ENCODE measurements at places on chromosomes 13 and 19.

DNA sequence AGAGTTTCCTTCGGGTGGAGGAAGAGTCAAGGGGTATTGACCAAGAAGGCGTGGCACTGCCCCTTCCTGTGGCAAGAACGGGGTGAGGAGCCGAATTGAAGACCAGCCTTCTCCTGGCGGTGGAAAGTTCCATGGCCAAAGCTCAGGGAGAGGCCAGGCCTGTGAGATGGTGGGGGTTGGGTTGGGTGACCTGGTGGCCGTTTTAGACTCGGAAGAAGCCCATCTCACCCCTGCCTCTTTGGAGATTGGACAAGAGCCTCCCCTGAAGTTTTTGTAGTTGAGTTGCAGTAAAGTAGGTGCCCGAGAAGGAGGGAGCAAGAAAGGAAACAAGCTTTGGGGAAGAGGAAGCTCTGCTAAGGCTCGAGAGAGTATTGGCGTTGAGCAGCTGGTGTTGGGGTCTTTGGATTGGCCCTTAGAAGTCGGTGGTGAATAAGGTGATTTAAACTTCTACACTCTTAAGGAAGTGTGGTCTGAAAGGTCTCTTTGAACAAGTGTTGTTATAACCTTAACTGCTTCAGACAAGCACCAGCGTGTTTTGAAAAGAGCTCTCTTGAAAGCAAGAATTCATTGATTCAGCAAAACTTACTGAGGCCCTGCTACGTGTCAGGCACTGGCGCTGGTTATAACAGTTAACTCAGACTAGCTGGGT lies 964 bp downstream of the SPINT2 start:
- DNase-seq: peak; percentile 35

GRCh38 chr13:48165063-48165462 lies 67.9 kb upstream of the ITM2B start:
- DNase-seq: no peak

DNA sequence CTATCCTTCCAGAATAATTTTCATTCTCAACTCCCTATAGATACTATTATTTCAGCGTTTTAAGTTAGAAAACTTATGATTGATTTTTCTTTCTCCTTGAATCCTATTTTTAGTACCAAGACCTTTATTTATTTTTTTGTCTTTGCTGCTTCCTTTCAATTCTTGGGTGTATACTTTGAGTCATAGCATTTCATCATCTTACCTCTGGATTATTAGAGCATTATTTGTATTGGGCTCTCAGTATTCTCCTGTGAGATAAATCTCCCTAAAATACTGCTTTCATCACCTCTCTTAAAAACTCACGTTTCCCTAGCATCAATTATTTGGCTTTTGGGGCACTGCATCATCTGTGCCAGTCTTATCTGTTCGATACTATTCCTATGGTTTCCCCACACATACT lies 222.8 kb downstream of the POSTN start:
- DNase-seq: no peak

DNA sequence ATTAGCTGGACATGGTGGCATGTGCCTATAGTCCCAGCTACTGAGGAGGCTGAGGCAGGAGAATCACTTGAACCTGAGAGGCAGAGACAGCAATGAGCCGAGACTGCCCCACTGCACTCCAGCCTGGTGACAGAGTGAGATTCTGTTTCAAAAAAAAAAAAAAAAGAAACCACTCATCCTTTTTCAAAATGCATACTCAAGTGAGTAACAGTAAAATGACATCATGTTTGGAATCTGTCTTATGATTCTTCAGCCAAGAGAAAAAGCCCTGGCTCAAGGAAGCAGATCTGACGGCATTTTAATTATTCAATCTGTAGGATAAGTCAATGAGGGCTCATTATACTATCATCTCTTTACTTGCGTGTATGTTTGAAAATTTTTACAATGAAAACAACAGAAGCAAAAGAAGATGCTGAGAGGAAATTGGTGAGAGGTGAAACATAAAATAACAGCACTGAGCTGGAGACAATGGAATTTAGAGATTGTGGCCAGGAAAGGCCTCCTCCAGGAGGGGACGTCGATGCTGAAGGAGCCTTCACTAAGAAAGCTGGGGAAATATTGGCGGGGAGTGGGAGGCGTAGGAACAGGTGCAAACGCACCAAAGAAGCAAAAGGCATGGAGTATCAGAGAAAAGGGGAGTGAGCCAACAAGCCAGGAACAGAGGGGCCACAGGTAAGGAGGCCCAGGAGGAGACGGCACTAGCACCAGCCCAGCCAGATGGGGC lies 12.9 kb upstream of the CCNE1 start:
- no peak for DNase-seq

GRCh38 chr13:83183439-83184149 lies 698.7 kb downstream of the SLITRK1 start:
- no peak for DNase-seq

DNA sequence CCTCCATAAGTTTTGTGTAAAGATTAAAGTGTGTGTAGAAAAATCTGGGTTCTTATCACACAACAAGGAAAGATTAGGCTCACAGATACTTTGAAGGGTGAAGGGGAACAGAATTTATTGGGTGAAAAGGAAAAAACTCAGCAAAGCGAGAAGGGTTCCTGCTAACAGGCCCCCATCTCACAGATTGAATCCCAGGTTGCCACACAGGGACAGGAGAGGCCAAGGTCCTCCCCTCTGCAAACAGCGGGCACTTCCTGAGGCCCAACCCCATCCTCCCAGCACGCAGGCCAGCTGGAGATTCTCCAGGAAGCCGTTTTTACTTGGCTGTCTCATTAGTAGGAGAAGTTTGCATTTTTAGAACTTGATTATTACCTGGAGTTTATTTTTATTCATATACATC lies 15.2 kb upstream of the ERCC5 start:
- no peak for DNase-seq

GRCh38 chr13:58950911-58951310 lies 1212.8 kb downstream of the DIAPH3 start:
- no peak for DNase-seq

DNA sequence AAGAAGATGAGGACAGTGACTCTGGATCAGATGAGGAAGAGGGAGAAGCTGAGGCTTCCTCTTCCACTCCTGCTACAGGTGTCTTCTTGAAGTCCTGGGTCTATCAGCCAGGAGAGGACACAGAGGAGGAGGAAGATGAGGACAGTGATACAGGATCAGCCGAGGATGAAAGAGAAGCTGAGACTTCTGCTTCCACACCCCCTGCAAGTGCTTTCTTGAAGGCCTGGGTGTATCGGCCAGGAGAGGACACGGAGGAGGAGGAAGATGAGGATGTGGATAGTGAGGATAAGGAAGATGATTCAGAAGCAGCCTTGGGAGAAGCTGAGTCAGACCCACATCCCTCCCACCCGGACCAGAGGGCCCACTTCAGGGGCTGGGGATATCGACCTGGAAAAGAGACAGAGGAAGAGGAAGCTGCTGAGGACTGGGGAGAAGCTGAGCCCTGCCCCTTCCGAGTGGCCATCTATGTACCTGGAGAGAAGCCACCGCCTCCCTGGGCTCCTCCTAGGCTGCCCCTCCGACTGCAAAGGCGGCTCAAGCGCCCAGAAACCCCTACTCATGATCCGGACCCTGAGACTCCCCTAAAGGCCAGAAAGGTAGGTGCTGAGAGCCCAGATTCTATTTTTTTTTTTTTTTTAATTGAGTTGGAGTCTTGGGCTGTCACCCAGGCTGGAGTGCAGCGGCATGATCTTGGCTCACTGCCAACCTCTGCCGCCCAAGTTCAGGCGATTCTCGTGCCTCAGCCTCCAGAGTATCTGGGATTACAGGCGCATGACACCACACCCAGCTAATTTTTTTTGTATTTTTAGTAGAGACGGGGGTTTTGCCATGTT lies 2.3 kb downstream of the PPP1R15A start:
- no peak for DNase-seq

- DNase-seq: no peak
These were observed 15.5 kb upstream of the SPACA4 start for GRCh38 chr19:48591021-48591420.

DNA sequence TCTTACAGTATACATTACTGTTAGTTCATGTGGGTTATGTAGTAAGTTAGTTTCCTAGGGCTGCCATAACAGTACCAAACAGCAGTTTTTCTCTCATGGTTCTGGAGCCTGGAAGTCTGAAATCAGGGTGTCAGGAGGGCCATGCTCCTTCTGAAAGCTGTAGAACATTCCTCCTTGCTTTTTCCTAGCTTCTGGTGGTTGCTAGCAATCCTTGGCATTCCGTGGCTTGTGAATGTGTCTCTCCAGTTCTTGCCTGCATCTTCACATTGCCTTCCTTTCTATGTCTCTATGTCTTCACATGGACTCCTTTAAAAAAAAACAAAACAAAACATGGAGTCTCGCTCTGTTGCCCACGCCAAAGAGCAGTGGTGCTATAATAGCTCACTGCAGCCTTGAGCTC lies 95.4 kb downstream of the WDFY2 start:
- DNase-seq: no peak

- DNase-seq: no peak
These were observed 932 bp downstream of the FAM83E start for GRCh38 chr19:48613852-48614435.

GRCh38 chr19:45130888-45131615 lies 29.7 kb downstream of the NKPD1 start:
- peak; percentile 99 for DNase-seq

- no peak for DNase-seq
These were observed 1.5 kb downstream of the TTC9B start for GRCh38 chr19:40216777-40217026.

DNA sequence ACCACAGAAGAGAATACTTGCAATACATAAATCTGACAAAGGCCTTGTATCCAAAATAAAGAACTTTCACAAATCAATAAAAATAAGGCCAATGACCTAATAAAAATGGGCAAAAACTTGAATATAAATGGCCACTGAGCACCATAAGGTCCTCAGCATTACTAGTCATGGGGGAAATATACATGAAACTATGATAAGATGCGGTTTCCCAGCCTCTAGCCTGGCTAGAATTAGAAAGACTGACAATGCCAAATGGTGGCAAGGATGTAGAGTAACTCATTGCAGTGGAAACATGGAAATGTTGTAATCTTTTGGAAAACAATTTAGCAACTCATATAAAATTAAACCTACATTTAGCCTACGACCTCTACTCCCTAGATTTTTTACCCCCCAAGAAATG lies 227.1 kb downstream of the GGACT start:
- no peak for DNase-seq

- DNase-seq: no peak
These were observed 66.9 kb downstream of the MICU2 start for GRCh38 chr13:21537105-21537504.

DNA sequence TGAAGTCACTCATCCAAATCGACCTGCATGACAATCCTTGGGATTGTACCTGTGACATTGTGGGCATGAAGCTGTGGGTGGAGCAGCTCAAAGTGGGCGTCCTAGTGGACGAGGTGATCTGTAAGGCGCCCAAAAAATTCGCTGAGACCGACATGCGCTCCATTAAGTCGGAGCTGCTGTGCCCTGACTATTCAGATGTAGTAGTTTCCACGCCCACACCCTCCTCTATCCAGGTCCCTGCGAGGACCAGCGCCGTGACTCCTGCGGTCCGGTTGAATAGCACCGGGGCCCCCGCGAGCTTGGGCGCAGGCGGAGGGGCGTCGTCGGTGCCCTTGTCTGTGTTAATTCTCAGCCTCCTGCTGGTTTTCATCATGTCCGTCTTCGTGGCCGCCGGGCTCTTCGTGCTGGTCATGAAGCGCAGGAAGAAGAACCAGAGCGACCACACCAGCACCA lies 5.9 kb downstream of the SLITRK5 start:
- no peak for DNase-seq

GRCh38 chr19:57786286-57786685 lies 16.8 kb downstream of the ZNF586 start:
- DNase-seq: no peak

DNA sequence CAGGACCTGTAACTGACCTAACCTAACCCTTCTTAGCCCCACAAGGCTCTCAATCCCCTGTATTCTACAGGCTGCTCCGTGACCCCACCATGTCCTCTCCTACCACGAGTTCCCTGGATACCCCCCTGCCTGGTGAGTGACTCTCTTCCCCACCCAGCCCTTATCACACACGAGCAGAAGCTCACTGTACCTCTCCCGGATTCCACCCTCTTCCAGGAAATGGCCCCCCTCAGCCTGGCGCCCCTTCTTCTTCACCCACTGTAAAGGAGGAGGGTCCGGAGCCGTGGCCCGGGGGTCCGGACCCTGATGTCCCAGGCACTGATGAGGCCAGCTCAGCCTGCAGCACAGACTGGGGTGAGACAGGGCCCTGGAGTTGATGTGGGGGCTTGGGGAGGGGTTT lies 1.3 kb downstream of the NR1H2 start:
- no peak for DNase-seq

DNA sequence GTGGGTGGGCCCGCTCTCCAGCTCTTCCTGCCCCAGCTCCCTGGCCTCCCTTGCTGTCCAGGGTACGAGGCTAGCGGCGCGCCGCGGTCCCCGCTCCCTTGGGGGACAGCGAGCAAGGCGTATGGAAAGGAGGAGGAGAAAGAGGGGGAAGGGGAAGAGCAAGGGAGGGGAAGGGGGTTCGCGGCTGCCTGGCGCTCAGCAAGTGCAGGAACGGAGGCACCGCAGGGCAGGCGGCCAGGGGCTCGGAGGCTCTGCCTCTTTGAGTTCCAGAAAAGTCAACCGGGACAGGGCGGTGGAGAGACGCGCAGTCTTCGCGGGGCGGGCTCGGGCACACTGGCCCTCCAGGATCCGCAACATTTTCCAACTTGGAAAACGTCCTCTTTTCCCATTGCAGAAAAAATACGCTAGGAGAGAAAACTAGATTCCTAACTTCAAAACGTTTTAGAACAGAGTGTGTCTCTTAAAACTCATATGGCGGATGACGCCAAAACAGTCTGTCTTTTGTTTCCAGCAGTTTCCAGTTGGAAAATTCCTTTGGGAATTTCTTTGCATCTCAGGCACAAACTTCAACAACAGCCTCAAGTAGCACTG lies 23.1 kb upstream of the TNFRSF19 start:
- DNase-seq: no peak

GRCh38 chr19:53131085-53131590 lies 1.6 kb downstream of the ZNF415 start:
- DNase-seq: no peak

DNA sequence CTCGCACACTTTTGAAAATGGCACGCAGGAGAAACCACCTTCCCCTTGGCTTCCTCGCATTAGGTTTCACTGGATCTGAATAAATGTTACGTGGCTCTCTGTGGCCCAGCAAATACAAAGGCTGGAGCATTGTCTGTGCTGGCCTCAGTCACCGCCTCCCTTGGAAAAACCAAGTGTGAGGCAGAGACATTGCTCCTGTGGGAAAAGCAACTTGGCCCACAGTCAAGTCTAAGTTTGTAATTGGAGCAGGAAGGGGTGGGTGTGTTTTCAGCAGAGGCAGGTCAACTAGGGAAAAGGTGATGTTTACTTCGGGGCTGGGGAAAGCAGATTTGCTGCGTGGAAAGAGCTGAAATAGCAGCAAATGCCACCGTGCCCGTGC lies 101.6 kb downstream of the IRS2 start:
- DNase-seq: no peak

- DNase-seq: no peak
These were observed 19.1 kb downstream of the CSNK1G2 start for GRCh38 chr19:1959928-1960589.

DNA sequence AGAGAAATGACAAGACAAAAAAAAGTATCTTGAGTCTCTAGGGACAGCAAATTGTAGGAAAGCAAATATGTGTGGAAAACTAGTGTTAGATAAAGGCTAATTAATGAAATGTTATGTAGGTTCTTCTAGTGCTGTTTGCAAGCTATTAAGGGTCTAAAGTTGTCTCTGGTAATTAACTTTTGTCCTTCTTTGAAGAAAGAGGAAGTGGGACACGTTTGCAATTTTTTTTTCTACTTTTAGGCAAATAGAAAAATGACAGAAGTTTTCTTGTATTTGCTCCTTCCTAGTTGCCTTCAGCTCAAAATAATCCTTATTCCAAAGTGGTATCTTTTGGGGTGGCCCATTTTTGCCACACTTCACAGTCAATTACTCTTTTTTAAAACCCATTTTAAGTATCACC lies 1877.7 kb upstream of the PRR20A start:
- DNase-seq: no peak

Data from NCI-H146 (cell line).